ENCODE measurements at places on chromosomes 13 and 19.

- DNase-seq: no peak
These were observed 174.3 kb downstream of the PTPRS start for GRCh38 chr19:5166262-5166661.

DNA sequence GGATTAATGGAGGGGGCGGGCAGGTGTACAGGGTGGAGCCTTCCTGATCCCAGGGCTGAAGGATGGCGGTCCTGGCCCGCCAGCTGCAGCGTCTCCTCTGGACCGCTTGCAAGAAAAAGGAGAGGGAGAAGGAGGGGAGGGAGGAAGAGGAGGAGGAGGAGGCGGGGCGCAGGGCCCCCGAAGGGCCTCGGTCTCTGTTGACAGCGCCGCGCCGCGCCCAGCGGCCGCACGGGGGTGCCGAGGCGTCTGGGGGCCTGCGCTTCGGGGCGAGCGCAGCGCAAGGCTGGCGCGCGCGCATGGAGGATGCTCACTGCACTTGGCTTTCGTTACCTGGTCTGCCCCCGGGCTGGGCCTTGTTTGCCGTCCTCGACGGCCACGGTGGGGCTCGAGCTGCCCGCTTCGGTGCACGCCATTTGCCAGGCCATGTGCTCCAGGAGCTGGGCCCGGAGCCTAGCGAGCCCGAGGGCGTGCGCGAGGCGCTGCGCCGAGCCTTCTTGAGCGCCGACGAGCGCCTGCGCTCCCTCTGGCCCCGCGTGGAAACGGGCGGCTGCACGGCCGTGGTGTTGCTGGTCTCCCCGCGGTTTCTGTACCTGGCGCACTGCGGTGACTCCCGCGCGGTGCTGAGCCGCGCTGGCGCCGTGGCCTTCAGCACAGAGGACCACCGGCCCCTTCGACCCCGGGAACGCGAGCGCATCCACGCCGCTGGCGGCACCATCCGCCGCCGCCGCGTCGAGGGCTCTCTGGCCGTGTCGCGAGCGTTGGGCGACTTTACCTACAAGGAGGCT lies at the start of gene PPM1N:
Gene PPM1N, plus strand, starts transcription at position 33 of the 785 bp plus-strand sequence. Its CDS starts 30 bp downstream, at position 63.
- DNase-seq: no peak

DNA sequence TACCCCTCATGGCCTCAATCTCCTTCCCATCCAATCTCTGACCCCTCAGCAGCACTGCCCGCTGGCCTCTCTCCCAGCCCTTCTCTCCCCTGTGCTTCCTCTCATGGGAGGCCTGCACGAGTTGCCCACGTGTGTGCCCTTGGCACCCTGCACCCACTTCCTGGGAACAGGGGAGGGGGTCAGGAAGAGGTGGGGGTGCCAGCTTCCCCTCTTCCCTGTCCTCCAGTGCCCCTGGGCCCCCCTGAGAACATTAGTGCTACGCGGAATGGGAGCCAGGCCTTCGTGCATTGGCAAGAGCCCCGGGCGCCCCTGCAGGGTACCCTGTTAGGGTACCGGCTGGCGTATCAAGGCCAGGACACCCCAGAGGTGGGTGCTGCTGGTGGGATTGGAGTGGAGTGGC lies 19.2 kb downstream of the AXL start:
- DNase-seq: no peak

GRCh38 chr13:111620166-111620565 lies 299.7 kb downstream of the TEX29 start:
- no peak for DNase-seq

DNA sequence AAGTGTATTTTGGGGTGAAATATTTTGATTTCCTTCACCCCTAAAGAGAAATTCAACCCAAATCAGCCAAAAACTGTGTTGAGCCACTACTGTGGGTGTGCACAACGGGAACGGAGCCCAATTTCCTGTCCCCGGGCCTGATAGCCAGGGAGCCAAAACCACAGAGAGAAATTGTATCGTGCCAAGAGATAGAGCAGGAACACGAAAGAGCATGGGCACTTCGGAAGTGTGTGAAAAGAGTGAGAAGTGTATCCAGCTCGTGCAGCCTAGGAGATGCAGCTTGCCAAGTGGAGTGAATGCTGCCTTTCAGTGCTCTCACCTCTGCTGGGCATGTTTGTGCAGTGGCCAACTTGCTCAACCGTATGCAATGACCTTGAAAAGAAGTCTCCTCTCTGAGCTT lies 19.4 kb upstream of the PLEKHF1 start:
- DNase-seq: no peak

DNA sequence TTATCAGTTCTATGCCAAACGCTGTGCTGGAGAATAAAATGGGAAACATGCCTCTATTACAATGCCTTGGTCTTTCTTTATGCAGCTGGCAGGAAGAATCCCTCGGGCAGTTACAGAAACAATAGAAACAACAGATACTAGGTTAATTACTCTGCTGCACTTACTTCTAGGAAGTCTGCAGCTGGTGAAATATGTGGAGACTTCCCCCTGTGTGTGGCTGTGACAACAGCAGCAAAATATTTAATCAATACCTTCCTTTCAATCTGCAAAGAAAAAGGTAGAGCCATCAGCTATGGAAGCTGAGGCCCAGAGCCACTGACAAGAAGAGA lies 9.9 kb downstream of the STOML3 start:
- no peak for DNase-seq

DNA sequence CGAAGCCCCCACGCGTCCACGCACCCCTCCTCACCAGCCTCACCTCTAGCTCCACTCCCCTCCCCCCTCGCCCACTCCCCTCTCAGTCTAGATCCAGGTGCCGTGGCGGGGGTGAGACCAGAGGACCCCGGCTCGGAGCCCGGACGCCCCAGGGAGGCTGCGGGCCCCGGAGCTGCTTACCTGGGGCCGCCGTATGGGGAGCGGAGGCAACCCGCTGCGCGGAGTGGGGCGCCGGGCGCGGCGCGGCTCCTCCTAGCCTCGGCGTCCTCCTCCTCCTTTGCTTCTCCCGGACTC lies 353 bp downstream of the ENOX1 start:
- DNase-seq: no peak

GRCh38 chr13:84873951-84874350 lies 925.3 kb downstream of the SLITRK6 start:
- DNase-seq: no peak

GRCh38 chr19:56507446-56508289 lies at the start of gene ZNF471:
ZNF471 (plus strand) TSS chr19:56507855; CDS start chr19:56511572, 3,717 bp downstream.
- peak; percentile 80 for DNase-seq
